GM12891 (cell line): ENCODE measurements at places on chromosomes 5 and 9.

- DNase-seq: no peak
Measured at GRCh38 chr5:39177631-39177964, 41.8 kb downstream of the FYB1 start.

DNA sequence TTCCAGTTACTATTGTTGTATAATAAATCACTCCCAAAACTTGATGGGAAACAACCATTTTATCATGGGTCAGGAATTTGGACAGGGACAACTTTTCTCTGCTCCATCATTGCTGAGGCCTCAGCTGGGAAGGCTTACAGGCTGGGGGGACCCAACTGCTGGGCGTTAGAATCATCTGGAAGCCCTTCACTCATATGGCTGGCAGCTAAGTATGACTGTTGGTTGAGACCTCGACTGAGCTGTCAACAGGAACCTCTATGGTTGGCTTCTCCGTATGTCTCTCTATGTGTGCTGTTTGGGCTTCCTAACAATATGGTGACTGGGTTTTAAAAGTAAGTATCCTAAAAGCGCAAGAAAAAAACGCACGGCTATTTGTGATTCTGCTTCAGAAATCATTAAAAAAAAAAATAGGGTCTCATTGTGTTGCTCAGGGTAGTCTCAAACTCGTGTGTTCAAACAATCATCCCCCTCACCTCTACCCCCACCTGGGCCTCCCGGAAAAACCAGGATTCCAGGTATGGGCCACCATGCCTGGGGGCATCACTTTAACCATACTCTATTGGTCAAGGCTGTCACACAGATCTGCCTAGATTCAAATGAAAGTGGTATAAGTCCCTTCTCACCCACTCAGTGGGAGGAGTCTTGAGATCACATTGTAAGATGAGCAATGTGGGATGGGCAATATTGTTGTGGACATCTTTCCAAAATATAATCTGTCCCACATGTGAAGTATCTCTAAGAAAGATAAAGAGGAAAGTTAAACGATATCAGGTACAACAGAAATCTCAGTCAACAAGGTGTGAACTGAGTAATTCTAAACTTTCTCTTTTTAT is 15.2 kb downstream of the FNBP1 start:
- DNase-seq: no peak

GRCh38 chr9:103545260-103545659 is 548.8 kb upstream of the SMC2 start:
- no peak for DNase-seq

DNA sequence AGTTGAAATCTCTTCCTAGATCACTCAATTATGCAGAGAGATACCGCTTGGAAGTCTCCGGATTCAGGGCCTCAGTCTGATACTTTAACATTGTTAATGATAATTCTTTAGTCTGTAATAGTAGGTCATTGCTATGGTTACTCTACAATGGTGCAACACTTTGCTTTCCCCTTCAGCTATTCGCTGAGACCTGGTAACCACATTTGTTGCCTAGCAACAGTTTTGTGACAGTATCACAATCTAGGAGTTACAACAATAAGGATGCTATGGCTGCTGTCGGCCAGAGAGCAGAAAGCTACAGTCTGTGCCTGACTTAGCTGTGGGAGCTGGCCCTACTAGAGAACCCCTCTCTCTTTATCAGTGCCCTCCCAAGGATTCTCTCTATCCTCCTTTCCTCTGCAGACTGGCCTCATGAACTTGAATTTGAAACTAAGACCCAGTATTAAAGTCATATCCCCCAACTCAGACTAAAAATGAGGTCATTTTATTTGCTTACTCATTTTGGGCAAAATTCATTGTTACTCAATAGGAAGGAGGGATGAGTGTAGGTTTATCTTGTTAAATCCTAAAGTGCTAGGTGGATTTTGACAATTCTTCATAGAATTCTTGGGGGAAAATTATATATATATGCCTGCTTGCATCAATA is 39.3 kb downstream of the NR2F1 start:
- DNase-seq: no peak

- DNase-seq: no peak
Measured at GRCh38 chr9:127449332-127449966, 1.8 kb downstream of the RPL12 start.

- peak; percentile 71 for DNase-seq
Measured at GRCh38 chr5:173573126-173573960, 43.1 kb downstream of the BOD1 start.

DNA sequence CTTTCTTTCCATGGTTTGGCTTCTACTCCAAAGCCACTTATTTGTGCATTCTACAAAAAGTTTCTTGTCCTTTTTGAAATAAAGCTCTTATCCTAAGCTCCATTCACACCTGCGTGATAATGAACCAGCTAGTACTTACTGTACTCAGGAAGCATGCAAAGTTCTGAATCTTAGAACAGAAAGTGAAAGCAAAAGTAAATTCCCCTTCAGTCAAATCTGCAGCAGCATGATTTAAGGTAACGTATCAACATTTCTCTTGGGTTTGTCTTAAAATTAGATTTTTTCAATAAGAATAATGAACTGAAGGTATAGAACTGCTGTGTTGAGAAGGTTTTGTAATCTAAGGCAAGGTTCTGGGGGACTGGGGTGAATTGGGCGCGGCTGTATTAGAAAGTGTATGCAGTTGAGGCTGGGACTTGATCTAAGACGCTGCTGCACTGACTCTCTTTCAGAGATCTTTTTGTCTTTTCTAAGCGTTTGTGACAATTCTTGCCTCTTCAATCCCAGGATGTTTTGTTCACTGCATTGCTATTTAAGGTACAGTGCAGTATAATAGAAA is at the start of gene ERAP2:
Gene ERAP2 (plus strand): TSS at position 209 of the 559 bp plus-strand sequence. CDS start 3,186 bp downstream, outside the sequence.
- no peak for DNase-seq

DNA sequence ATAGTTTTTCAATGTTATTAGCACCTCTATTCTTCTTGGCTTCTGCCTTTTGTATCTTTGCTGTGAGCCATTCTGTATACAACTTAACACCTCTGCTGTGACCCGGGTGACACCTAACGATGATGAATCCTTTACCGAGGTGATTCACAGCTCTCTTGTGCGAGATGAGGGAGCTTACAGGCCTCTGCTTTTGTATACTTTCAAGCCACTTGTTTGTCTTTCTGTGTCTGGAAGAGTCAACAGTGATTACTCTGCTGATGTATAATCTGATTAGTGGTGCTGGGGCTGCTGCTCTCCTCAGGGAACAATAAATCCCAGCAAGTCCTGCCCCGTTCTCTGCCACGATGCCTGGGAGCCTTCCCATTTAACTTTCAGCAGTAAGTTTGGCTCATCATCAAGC is 442.9 kb upstream of the SGCD start:
- no peak for DNase-seq

DNA sequence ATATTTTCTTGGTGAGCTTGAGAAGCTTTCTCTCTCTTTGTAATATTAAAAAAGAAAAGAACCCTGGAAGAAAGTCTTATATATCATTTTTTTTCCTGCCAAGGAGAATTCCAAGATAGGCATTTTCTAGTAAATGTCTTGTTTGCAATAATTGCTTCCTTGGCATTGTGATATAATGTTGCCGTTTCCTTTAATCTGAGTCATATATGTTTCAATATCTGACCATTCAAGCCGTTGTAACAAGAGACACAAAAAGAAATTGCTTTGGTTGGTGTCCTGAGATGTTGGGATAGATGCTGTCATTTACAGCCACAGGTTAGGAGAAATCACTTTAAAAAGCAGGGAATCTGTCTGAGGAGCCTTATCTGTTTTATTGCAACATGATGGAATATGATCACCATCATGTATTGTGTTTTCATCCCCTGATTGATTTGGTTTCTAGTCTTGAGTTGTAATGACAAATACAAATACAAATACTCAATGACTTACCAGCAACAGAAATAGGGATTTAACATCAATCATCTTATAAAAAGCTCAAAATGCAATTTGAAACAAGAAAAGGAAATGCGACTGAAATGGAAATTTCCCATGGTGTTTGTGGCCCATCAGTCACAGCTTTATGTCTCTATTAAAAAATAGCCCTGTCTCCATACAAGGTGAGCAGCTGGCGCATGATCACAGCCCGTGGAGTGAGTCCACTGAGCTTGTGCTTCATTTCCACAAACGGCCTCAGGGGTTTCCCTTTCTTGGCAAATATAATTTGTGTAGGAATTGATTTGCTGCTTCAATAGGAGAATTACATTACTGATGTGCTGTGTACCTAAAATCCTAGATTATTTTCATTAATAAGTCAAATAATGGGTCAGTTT is 250.1 kb upstream of the TRPC7 start:
- no peak for DNase-seq

- no peak for DNase-seq
Measured at GRCh38 chr9:131511880-131512279, 9.2 kb downstream of the POMT1 start.

DNA sequence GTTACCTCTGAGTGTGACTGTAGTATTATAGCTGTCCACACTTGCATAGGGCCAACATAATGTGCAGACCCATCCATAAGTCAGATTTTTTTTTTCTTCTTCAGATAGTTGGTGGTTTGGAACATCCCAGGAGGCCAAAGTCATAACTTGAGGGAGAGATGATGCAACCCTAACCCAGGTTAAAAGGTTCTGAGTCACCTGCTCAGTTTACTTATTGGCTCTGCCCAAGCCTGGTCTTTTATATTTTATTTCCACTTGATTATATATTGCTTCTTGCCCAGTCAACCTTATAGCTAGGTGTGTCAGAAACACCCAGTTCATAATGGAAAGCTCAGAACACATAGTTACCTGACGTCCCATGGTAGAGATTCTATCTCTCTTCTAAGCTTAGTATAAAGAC is 113.1 kb upstream of the PCSK1 start:
- no peak for DNase-seq

- DNase-seq: no peak
Measured at GRCh38 chr5:123208668-123209501, 119.8 kb downstream of the PRDM6 start.

DNA sequence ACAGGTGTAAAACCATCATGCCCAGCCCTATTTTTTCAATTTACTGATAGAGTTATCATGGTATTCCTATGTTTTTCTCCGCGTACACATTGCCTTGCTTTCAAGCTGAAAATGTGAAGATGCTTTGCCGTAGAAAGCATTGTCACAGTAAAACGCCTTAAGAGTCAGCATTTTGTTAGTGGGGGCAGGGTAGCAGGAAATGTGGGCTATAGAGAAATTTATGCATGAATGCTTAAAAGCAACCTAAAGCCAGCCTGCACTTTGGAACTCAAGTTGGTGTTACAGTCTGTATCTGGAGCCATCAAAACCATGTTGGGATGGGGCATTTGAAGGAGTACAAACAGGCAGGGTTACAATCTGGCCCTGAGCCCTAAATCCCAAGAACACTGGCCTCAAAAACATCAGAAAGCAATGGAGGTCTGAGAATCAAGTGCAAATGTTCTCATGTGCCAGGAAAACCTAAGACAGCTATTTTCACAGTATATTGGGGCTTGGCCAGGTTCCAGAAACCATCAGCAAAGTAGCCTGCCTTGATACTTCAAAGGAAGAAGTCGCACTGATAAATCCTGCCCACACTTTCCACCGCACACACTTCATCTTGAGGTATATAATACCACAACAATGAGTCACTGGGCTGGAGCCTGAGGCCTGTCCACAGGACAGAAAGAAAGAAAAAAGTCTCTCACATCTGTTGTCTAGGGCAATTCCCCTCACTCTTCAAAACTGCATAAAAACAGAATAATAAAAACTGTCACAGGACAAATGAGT is 313.8 kb downstream of the ENC1 start:
- peak; percentile 25 for DNase-seq

- no peak for DNase-seq
Measured at GRCh38 chr5:43075319-43076293, 35.5 kb upstream of the ANXA2R start.

GRCh38 chr9:97529363-97530076 is 28.1 kb downstream of the TMOD1 start:
- DNase-seq: peak; percentile 45

DNA sequence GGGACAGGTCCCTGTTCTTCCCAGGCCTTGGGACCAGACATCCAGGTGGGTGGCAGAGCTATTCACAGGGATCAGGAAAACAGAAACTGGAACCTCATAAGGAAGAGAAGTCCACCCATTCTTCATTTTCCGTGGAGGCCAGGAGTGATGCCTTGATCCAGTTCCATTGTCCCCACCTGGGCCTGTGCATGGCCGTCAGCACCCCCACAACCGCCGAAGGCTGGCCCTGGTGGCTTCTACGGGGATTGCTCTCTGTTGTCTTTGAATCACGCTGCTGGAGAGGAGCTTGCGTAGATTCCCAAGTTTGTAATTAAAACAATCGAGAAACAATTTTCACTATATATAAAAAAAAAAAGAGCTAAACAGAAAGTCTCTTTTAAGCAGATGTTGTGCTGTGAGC is 134.4 kb downstream of the MVB12B start:
- DNase-seq: no peak

DNA sequence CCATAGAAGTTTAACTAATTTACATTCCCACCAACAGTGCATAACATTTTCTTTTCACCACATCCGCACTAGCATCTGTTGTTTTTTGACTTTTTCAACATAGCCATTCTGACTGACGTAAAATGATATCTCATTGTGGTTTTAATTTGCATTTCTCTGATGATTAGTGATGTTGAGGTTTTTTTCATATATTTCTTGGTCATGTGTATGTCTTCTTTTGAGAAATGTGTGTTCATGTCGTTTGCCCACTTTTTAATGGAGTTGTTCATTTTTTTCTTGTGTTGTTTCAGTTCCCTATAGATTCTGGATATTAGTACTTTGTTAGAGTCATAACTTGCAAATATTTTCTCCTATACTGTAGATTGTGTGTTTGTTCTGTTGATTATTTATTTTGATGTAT is 163.4 kb downstream of the FER start:
- no peak for DNase-seq

DNA sequence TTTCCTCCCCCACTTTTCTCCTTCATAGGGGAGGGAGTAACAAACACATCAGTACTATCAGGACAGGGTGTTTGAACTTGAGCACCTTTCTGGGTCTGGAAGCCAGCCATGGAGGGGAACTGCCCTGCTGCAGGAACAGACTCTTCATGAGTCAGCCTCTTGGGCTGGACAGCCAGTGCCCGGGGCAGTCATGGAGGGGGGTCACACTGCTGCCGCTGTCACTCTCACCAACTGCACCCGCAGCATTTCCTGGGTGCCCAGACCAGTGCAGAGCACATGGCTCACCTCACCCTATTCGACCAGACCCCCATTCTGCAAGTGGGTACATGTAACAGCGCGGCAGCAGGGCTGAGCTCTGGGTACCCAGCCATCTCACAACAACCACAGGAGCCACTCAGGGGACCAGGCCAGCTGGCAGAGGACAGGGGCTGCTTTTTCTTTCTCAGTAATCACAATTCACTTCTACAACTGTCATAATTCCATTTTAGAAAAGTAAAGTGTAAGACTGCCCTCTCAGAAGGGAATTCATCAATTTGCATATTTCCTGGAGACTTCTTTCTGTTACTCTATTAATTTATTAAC is 118.4 kb downstream of the CTNND2 start:
- DNase-seq: no peak

DNA sequence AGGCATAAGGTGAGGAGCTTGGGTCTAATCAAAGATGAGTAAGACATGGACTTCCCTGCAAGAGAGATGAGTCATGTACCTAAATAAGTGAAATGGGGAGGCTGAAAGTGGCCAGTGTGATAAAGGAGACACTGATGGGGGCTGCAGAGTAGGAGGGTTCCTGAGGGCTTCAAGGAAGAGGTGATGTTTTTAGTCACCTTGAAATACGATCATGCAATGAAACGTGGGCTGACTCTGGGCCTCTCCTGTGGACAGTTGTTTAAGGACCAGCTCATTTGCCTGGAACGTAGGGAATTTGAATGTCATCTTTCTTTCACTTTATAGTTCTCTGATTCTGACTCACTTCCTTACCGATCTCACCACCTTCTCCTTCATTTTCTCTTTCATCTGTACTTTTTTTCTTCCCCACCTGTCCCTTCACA is 49.6 kb upstream of the CPLX2 start:
- no peak for DNase-seq
